ENCODE measurements at places on chromosomes 3 and 15.

- DNase-seq, result no peak
These were observed 918.4 kb downstream of the NAALADL2 start for GRCh38 chr3:175777495-175777894.

- no peak for DNase-seq
These were observed 34.2 kb upstream of the UMPS start for GRCh38 chr3:124696006-124696405.

GRCh38 chr3:83523470-83524073 lies 1435.2 kb upstream of the CADM2 start:
- peak; percentile 11 for DNase-seq

- DNase-seq, result no peak
These were observed at the start of gene ADAMTSL3 for GRCh38 chr15:83653639-83654378. Gene ADAMTSL3, plus strand, starts transcription at chr15:83654123. Its CDS starts 1,639 bp downstream, at chr15:83655762.

- no peak for DNase-seq
These were observed 107.6 kb downstream of the IL20RB start for GRCh38 chr3:137065381-137065780.

DNA sequence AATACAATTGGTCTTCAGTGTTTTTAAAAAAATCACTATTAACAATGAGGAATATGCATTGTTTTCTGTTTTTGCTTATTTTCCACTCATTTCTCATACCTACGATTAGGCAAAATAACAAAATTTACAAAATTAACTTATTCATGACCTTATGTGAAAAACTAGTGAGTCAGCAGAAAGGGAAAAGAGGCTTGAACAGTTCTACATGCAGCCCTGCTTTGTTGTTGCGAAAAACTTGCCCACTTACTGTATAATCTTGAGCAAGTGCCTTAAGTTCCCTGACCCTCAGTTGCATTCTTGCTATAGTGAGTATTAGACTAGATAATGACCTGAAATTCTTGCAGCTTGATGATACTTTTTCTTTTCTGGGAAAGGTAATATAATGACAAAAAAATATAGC lies 551.1 kb upstream of the BCHE start:
- DNase-seq, result no peak

GRCh38 chr15:60795471-60795870 lies 316.5 kb upstream of the ICE2 start:
- DNase-seq, result no peak

DNA sequence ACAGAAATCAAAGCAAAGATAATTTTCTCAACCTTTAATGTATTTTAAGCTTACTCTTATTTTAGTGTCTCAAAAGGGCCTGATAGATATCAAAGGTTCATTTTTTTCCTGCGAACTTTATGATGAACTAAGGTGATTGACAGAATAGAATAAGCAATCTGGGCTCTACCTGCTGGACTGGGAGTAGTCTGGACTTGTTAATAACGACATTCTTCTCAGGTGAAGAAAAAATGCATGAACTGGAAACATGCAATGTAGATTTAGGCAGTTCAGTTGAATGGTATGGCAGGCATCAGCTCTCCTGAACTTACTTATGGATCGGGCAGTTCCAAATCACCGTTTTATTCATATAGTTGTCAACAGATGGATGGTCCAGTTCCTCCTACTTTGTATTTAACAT lies 189.7 kb upstream of the ZBTB20 start:
- no peak for DNase-seq

GRCh38 chr3:42192334-42193200 lies 73.4 kb downstream of the CCK start:
- peak; percentile 87 for DNase-seq

DNA sequence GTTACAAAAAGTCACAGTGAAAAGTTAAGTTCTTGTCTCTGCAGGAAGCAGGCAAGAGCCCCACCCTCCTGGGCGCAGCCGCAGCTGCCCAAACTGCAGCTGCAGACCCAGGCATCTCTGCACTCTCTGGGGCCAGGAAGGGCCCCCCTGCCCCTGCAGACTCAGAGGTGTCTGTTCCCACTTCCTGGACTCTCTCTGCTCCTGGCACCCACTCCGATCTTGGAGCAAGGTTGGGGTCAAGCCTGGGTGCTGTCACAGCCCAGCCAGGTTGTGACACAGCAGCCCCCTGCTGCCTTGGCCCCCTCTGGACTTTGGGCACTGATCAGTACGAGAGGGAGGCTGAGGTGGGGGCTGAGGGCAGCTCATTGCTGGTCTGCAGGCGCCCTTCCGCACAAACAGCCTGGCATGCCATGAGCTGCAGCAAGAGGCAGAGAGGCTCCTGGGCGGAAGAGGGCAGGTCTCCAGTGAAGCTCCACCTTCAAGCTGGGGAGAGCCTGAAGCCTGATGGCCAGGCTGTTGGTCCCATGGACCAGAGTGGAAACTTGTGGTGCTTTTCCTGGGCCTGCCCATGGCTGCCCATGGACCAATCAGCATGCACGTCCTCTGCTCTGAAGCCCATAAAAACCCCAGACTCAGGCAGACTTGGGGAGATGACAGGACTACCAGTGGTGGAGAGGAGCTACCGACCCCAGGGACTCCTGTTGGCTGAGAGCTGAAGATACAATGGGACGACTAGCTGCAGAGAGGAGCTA lies 42.9 kb upstream of the LRRFIP2 start:
- no peak for DNase-seq
